Kidney (tissue), 22 donors: ENCODE measurements at places on chromosomes 7 and 10.

DNA sequence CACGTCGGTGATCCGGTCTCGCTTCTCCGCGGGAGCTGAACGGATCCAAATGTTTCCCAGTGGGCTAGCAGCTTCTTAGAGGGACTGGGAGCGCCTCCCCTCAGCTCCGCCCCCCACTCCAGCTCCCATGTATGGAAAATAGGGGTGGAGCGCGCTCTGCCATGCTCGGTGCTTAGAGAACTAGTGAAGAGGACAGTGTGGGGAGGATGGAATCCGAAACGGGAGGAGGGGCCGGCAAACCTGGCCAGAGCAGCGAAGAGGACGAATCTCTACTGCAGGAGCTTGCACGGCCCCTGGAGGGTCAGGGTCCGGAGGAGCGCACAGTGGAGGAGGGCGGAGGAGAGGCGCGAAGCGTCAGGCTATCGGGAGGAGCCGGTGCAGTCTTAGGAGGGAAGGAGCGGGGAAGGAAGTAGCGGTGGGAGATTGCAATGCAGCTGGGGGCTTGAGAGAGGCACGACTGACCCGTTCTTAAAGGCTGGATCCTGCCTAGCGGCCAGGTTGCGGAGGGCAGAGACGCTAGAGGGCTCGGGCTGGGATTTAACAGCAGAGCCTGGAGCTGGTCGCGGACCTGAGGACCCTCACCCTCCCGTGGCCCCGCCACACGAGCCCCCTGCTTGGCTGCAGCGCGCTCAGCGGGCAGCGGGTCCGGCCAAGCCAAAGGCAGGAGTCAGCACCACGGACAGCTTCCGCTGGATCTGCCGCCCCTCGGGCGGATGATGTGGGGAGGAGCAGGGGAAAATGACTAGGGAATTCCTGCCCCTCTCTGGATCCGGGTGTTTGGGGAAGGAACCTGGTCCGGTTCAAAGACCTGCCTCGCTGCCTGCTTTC is at the start of gene PRLHR:
Gene PRLHR, minus strand, starts transcription at position 51 of the 828 bp plus-strand sequence. CDS start 404 bp downstream, outside the sequence.
- DNase-seq = peak; percentile 81

DNA sequence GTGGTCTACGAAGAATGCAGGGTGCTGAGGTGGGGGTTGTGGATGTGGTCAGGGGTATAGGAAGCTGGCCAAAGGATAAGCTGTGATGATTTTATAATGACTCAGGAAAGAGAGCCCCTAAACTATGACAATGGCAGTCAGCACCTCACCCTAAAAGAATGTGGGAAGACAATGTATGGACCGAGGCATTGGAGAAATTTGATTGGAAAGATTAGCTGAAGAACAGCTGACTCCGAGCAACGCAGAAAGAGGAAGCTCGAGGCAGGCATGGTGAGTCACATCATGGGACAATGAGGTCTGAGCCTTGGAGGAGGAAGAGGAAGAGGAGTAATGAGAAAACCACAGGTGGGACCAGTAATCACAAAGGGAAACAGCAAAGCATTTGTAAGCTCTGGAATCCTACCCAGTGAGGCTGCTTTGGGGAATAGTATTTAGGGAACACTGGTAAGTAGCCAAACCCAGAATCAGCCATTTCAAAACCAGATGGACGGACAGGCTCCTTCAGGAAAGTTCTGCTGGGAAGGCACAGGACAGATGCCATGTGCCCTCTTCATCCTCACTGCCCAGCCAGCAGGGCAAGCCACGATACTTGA is 295.4 kb downstream of the PRPF18 start:
- DNase-seq = no peak

GRCh38 chr10:114544045-114544659 is 113.9 kb downstream of the ABLIM1 start:
- peak; percentile 82 for DNase-seq

DNA sequence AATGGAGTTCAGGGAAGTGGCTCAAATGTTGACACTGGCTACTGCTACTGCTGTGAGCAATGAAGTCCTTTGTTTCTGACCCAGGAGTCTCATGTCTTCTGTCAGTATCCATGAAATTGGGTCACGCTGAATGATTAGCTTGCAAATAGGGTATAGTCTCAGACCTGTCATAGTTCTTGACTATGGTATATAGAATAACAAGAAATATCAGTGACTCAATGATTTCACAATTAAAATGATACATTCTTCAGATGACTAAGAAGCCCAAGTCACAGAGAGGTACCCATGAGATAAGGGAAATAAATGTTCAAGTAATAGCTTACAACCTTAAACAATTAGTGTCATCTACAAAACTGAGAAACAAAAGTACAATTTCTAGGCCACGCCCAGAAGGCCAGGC is 89.3 kb downstream of the LYZL2 start:
- no peak for DNase-seq

- DNase-seq = no peak
Measured at GRCh38 chr10:25820874-25821273, 113.2 kb upstream of the MYO3A start.

DNA sequence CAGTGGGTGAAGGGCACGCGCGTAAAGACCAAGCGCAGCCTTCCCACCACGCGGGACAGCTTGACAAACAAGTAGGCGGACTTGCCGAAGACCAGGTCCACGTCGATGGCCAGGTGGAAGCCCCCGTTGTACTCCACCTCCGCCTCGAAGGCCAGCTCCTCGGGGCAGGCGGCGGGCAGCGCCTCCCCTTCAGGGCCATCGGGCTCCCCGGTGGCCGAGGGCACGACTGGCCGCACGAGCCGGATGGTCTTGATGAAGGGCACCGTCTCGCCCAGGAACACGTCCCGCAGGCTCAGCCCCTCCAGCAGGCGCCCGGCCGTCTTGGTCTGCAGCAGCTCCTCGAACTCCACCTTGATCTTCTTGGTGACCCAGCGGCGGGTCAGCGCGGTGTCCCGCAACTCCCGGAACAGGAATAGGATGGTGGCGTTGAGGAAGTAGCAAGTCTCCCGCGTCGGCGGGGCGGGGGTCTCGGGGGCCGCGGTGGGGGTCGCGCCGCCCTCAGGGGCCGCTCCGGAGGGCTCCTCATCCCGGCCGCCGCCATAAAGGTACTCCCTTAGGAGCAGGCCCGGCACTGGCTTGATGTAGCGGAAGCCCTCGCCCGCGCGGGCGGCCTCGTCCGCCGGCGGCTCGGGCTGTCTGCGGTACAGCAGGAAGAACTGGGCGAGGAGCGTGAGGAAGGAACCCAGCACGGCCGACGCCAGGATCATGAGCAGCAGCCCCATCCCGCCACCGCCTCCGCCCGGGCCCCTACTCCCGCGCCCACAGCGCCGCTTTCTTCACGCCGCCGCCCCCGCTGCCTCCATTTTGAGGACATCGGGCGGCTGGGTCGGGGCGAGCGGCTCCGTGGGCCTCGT is 507 bp downstream of the PDZD8 start:
- DNase-seq = no peak
